ENCODE measurements at places on chromosomes 1 and 21.

- DNase-seq = no peak
Observed at GRCh38 chr1:208748387-208749165, 504.4 kb upstream of the PLXNA2 start.

DNA sequence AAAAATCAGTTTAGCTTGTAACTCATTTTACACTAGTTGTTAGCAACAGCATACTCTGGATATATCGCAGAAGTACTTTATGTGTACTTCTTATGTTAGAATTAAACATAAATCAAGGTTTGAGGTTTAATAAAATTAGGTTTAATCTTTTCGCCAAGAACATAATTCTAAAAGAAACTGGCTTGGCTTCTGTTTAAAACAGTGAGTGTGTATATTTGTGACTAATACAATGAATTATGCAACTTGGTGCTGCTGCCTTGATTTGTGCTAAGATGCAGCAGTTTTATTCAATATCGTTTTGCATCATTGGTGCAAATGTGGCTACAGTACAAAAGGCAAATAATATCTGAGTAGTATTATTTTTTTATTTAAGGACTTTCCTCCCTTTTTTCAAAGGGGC, 44.8 kb downstream of the USP25 start:
- no peak for DNase-seq

DNA sequence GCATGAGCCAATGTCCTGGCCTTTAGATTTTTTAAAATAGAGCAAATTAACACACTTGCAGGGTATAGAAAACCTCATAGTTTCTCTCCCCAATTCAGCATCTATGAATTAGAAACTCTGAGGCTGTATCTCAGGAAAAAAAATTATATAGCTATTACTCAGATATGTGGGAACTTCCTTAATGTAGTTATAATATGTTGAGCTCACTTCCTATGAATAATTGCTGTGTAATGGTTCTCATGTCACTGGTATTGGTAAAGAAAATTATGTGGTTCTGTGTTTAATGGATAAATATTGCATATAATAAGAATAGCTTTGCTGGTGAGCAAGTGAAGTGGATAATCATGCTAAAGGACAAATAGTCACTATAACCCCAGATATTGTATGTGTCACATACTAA, 2019.8 kb downstream of the NCAM2 start:
- no peak for DNase-seq

DNA sequence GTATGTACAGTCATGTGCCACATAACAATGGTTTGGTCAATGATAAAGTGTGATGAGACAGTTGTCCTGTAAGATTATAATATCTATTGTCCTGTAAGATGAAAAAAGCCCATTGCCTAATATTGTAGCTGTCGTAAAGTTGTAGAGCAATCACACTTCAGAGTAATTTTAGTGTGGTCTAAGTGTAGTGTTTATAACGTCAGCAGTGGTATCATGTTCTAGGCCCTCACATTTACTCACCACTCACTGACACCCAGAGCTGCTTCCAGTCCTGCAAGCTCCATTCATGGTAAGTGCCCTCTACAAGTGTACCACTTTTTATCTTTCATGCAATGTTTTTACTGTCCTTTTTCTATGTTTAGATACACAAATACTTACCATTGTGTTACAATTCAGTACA, 259.9 kb upstream of the RAB4A start:
- no peak for DNase-seq

- no peak for DNase-seq
Observed at GRCh38 chr1:1773874-1774273, 4.4 kb downstream of the NADK start.

GRCh38 chr1:230773396-230774033, 26.3 kb downstream of the CAPN9 start:
- no peak for DNase-seq

- DNase-seq = no peak
Observed at GRCh38 chr1:201173736-201174135, 16.9 kb upstream of the IGFN1 start.

DNA sequence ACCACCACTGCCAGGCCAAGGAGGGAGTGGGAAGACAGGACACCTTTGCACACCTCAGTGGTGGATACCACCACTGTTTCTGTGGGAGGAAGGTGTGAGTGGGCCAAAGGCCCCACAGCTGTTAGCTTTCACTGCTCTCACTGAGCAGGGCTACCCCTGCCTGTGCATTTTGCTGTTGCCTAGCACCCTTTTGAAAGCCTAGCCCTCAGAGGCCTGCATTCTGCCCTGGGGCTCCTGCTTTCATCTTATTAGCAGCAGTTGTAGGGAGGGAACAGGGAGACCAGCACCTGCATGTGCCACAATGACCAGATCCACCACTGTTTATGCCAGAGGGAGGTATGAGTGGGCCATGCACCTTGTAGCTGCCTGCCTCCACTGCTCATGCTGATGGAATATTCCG, 110.9 kb upstream of the C21orf91 start:
- DNase-seq = no peak
